Skin of body (tissue), 3 donors: ENCODE measurements at places on chromosomes 13 and 19. TPM values are rescaled to one million over a fixed set of nuclear protein-coding genes. Genes with fewer than 3 reads are reported as not detected.

The KLK15 gene
- not detected for total RNA-seq

DNA sequence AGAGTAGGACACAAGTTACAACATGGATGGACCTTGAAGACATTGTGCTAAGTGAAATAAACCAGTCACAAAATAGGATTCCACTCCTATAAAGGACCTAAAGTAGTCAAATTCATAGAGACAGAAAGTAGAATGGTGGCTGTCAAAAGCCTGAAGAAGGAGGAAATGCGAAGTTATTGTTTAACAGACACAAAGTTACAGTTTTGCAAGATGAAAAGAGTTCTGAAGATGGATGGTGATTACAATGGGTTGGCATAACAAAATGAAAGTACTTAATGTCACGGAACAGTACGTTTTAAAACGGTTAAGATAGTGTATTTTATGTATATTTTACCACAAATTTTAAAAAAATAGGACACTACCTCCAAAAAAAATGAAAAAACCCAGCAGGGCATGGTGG lies 34.8 kb downstream of the FOXO1 start:
- DNase-seq = no peak

GRCh38 chr19:58562122-58563033 lies 4.0 kb upstream of the UBE2M start:
- no peak for DNase-seq

GRCh38 chr13:94987081-94987480 lies 274.7 kb upstream of the SOX21 start:
- no peak for DNase-seq

- DNase-seq = no peak
Measured at GRCh38 chr13:100040196-100040595, 48.7 kb upstream of the PCCA start.
